Activated CD4-positive, alpha-beta T cell treated with anti-CD3 and anti-CD28 coated beads for 36 hours (primary cell): ENCODE measurements at places on chromosomes 11 and 22. TPM values are rescaled to one million over a fixed set of nuclear protein-coding genes. Genes with fewer than 3 reads are reported as not detected.

DNA sequence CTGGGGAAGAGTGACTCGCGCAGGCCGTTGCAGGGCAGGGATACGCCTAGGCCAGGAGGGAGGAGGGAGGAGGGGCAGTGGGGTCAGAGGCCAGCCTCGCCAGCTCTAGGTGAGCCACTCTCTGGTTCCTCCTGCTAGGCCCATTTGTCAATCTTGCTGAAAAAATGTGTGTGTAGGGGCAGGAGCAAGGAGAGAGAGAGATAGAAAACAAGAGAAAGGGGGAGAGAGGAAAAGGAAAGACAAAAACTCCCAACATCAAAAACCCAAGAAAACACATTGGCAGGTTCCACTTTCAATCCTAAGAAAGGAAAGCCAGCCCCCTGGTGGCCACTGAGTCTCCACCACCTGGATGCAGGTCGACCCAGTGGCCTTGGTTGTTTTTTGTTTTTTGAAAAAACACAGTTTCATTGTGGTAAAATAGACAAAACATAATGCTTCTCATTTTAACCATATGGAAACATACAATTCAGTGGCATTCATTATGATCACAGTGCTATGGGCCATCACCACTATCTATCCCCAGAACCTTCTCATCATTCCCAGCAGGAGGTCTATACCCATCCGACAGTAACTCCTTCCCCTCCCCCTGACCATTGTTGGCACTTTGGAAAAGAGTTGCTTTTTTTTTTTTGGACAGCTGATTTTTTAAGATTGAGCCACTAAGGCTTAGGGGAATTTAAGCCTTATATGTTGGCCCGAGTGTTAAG lies 10.9 kb downstream of the OMP start:
- H3K27ac ChIP-seq = no peak overlapping the region
- H3K4me3 ChIP-seq = no peak overlapping the region
- H3K4me1 ChIP-seq = peaks cover 3% of the 10 kb centered on the region
- peak; percentile 54 for DNase-seq
- no peaks in the 10 kb centered on the region for H3K27me3 ChIP-seq

PLCB3 gene
- 9.0 TPM for total RNA-seq

GVQW3 gene
- total RNA-seq = 3.7 TPM

DNA sequence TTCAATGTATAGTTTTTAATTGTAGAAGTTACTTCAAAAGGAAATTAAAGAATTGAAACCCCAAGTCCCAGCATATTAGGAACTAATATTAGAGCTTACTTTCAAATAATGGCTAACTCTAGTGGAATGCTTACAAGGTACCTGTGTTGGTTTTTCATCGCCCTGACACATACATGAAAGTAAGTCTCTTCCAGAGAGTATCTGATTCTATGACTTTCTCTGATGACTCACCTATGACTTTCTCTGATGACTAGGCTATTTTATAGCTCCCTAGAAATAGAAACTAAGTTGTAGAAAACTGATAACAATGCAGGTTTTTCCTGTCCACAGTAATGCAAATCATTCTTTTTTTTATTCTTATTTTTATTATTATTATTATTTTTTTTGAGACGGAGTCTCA lies 33.6 kb upstream of the MMP7 start:
- H3K27me3 ChIP-seq = peaks cover 2% of the 10 kb centered on the region
- peaks cover 38% of the 10 kb centered on the region for H3K4me1 ChIP-seq
- H3K27ac ChIP-seq = no peak overlapping the region
- H3K36me3 ChIP-seq = peaks cover 1% of the 10 kb centered on the region
- no peak overlapping the region for H3K4me3 ChIP-seq
